ENCODE measurements at places on chromosomes 7 and 10. TPM values are rescaled to one million over a fixed set of nuclear protein-coding genes. Genes with fewer than 3 reads are reported as not detected.

STOX1 gene
- total RNA-seq, result 0.86 TPM

CTAGE4 gene
- total RNA-seq, result 3.5 TPM

EN2 gene
- not detected for total RNA-seq

TMEM176B gene
- not detected for total RNA-seq

RARRES2 gene
- total RNA-seq, result not detected

ASIC3 gene
- total RNA-seq, result 5.3 TPM

UTF1 gene
- not detected for total RNA-seq

OR6B1 gene
- total RNA-seq, result not detected

CALML3 gene
- total RNA-seq, result not detected

TLX1 gene
- not detected for total RNA-seq

LRRC72 gene
- not detected for total RNA-seq

PTEN gene
- 75.5 TPM for total RNA-seq

CAMK2G gene
- total RNA-seq, result 46.8 TPM

GNAT3 gene
- not detected for total RNA-seq

GATA3 gene
- 54.9 TPM for total RNA-seq

AOAH gene
- total RNA-seq, result 4.5 TPM

POP7 gene
- total RNA-seq, result 31.9 TPM

DHX32 gene
- 16.6 TPM for total RNA-seq

STX1A gene
- total RNA-seq, result 12.4 TPM

CLDN3 gene
- total RNA-seq, result not detected

SYCE1 gene
- total RNA-seq, result not detected

GNGT1 gene
- not detected for total RNA-seq

OR13A1 gene
- total RNA-seq, result not detected

SPDYE18 gene
- total RNA-seq, result 0.77 TPM

DNAAF5 gene
- total RNA-seq, result 19.7 TPM

VDAC2 gene
- total RNA-seq, result 125 TPM

KCNH2 gene
- 0.75 TPM for total RNA-seq

VWDE gene
- total RNA-seq, result 3.1 TPM

POM121L12 gene
- total RNA-seq, result not detected

LIPJ gene
- not detected for total RNA-seq

GIMAP4 gene
- 368 TPM for total RNA-seq

TMEM130 gene
- not detected for total RNA-seq

ACHE gene
- not detected for total RNA-seq

AHCYL2 gene
- total RNA-seq, result 14.8 TPM

GCK gene
- total RNA-seq, result 0.14 TPM

WIPF3 gene
- total RNA-seq, result not detected

GOLGA7B gene
- 13.9 TPM for total RNA-seq

CRTAC1 gene
- not detected for total RNA-seq

STRIP2 gene
- 10.7 TPM for total RNA-seq

ABCB4 gene
- total RNA-seq, result not detected

NME8 gene
- total RNA-seq, result not detected

ADRA2A gene
- total RNA-seq, result not detected

All from activated naive CD4-positive, alpha-beta T cell treated with anti-CD3 and anti-CD28 coated beads, Interleukin-2, amount 10 ng/mL, durations not matched to agents 5 hours and 36 hours (primary cell).